ENCODE measurements at places on chromosomes 2 and 18.

GRCh38 chr2:177432703-177433102, 40.1 kb downstream of the AGPS start:
- DNase-seq, result no peak

DNA sequence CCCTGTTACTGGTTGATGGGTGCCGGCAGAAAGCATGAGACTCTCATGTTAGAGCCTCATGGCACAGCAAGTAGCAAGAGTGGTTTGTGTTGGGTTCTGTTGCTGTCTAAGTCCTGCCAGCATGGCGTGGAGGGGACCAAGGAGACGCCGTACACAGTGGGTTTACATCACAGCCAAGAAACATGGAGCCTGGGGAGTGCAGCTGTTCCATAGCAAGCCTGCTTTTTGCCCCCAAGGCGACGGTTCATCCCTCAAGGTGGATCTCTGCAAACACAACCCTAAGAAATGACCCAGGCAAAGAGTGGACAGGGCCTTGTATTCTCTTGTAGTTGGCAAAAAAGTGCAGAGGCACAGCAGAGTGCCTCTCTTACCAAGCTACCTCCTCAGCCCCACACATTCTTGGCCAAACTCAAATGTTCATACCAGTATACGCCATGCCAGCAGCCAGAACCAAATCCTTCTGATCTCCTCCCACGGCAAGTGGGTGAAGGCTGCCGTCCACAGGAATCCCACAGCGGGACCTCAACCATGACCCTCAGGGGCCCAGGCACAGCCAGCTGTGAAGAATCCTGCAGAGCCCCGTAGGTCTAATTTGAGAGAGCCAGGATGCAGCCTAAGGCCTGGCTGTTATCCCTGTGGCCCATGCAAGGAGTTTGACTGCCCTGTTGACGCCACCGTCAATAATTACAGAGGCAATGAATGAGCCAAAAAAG, 19.0 kb downstream of the SNED1 start:
- DNase-seq, result no peak

GRCh38 chr2:9704600-9704999, 73.8 kb upstream of the YWHAQ start:
- no peak for DNase-seq

DNA sequence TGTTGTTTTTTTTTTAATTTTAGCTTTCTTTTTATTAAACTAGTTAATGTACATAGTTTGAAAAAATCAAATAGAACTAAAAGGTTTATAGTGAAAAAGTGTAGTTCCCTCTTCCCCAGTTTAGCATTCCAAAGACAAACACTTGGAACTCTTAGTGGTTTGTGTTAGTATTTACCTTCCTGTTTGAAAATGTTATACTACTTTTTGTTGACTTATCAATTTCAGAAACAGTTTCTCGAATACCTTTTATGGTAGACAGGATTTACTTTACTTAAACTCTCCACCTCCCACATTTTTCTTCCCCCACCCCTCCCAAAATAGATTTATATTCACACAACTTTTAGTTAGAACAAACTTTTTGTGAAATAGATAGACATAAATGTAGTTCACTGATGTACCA, 26.7 kb downstream of the PLEKHA3 start:
- no peak for DNase-seq

GRCh38 chr2:144414324-144414845, 105.5 kb downstream of the ZEB2 start:
- DNase-seq, result no peak

- DNase-seq, result no peak
Measured at GRCh38 chr2:221616561-221616960, 44.5 kb upstream of the EPHA4 start.

DNA sequence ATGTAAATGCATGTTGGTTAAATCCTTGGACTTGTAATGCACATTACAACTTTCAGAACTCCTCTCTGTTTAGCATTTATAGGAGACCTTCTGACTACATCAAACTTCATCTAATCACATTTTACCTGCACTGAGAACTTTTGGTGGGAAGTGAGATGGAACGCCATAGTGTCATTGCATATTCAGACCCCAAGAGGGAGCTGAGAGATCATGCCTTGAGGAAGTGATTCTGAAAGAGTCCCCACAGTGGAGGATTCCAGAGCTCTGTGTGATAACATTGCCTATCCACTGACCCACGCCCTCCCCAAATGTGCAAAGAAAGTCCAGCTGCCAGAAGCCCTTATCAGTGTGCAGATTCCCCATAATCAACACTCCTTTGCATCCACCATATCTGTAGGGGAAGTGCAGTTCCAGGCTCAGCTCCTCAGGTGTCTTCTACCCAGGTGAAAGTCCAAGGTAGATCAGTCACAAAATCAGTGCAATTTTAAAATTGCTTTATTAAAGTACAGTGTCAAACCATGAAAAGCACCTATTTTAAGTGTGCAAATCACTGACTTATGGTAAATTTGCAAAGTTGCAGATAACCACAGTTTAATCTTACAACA, 212.4 kb downstream of the RPIA start:
- no peak for DNase-seq

GRCh38 chr2:138201286-138201685, 237.0 kb downstream of the HNMT start:
- no peak for DNase-seq

DNA sequence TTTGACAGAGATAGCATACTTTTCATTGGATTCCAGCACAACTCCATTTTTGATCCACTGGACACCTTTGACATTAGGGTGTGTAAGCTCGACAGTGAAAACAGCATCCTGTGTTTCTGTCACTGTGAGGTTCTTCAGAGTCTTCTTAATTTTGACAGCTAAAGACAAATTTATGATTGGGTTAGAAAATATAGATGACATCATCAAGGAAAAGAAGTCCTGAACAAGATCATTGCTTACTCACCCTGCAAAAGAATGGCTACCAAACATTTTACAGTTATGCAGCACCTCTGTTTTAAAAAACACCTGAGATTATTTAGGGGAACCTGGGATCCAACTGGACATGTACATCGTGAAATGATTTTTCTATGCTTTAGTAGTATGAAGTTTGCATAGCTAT, 36.7 kb downstream of the TTN start:
- no peak for DNase-seq

DNA sequence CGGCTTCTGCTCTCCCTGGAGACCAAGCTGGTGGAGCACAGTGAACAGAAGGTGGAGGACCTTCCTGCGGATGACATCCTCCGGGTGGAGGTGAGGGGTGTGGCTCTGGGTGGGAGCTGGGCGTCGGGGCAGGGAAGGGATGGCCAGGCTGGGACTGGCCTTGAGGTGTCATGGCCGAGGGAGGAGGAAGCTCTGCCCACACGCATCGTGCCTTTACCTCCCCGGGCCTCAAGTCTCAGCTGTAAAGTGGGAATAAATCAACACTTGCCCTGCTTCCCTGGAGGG, 98.2 kb downstream of the DYSF start:
- no peak for DNase-seq

DNA sequence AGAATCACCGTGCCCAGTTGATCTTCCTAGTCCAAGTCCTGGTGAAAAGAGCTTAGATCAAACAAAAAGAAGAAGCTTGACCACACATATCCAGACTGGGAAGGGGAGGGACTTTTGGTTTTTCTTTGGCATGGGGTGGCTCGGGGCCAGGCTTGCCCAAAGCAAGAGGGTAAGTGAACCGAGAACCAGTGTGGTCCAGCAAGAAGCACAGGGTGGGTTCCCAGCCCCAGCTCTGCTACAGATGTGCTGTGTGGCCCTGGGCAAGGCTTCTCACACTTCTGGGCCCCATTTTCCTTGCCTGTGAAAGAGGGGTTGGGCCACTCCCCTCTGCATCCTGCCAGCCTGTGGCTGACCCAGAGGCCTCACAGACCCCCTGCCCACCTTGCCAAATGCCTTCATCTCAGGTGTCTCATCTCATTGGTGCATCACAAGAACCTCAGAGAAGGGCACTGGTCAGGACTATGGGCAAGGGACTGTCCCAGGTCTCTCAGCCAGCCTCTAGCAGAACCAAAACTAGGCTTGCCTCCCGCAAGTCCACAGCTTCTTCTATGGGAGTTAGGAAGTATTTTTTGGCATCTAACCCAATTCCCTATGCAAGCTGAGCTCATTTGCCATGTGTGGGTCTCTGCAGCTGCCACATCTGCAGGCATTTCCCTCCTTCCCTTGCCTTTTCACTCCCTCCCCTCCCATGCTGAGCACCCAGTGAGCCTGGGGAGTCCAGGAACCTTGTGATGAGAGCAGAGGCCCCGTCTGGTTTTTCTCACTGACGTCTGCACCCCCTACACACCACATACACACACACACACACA, 6.9 kb downstream of the ATP6V1B1 start:
- no peak for DNase-seq

GRCh38 chr18:331221-331821, 63.5 kb upstream of the THOC1 start:
- no peak for DNase-seq

DNA sequence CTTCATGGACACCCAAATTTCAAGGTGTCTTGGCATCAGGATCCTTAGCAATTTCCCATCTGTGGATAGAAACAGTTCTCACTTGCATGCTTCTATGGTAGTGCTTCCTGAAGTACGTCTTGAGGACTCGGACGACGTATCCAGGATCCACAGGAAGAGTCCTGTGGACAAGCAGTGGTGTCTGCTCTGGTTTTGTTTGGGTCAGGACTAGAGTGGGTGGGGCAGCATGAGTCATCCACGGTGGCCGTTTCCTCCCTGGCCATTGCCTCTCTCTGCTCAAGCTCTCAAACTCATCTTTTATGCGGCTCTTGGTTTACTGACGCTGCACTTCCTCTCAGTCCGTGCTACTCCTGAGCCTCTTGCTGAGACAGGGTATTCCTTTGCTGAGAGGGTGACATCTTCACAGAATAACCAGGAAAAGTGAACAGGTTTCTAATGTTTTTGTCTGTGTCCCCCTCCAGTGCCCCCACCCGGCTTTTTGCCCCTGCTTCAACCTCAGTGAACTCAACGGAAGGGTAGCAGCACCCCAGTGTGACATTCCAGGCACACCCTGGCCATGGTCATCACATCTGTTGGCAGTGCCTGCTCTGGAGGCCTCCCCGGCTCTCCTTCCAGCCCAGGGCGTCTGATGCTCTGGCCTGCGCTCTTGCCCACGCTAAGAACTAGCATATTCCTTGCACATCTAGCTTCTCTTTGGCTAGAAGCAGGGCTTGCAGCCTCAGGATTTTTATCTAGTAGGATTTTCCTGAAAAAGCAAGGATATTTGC, 62.2 kb downstream of the ARMC9 start:
- no peak for DNase-seq

- DNase-seq, result no peak
Measured at GRCh38 chr2:30393510-30393909, 53.5 kb upstream of the LCLAT1 start.

- DNase-seq, result no peak
Measured at GRCh38 chr2:16224298-16225045, 284.1 kb downstream of the MYCN start.

DNA sequence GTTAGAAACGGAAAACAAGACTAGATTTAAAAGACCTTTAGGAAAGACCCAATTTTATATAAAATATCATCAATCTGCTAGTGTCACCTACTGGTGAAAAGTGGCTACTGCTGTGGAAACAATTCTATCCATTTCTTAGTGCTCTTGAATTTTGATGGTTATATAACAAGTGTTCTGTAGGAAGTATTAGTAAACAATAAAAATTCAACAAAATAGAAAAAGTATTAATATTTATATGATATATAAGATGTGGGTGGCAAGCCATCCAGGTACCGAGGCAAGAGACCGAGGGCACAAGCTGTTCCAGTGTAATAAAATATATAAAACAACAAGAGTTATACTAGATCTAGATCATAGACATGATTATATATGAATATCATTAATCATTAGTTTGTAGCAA, 6.2 kb upstream of the TMEM87B start:
- DNase-seq, result no peak

- no peak for DNase-seq
Measured at GRCh38 chr2:147430408-147430807, 414.4 kb upstream of the ACVR2A start.

DNA sequence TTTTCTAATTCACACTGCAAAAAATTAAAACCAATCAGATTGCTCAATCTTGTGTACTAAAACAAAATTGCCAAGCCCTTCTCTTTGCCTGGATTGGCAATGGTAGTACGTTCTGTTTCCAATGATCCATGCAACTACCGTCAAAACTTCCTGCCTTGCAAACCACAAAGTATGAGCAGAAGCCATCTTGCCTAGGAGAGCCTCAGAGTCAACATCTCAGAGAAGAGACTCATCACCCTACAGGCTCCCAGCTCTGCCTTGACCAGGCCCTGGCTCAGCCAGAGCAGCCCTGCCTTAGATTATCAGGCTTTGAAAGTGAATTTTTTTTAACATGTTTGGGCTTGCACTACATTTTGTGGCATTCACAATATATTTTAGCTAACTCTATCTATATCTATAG, 574.1 kb downstream of the SATB2 start:
- DNase-seq, result no peak

DNA sequence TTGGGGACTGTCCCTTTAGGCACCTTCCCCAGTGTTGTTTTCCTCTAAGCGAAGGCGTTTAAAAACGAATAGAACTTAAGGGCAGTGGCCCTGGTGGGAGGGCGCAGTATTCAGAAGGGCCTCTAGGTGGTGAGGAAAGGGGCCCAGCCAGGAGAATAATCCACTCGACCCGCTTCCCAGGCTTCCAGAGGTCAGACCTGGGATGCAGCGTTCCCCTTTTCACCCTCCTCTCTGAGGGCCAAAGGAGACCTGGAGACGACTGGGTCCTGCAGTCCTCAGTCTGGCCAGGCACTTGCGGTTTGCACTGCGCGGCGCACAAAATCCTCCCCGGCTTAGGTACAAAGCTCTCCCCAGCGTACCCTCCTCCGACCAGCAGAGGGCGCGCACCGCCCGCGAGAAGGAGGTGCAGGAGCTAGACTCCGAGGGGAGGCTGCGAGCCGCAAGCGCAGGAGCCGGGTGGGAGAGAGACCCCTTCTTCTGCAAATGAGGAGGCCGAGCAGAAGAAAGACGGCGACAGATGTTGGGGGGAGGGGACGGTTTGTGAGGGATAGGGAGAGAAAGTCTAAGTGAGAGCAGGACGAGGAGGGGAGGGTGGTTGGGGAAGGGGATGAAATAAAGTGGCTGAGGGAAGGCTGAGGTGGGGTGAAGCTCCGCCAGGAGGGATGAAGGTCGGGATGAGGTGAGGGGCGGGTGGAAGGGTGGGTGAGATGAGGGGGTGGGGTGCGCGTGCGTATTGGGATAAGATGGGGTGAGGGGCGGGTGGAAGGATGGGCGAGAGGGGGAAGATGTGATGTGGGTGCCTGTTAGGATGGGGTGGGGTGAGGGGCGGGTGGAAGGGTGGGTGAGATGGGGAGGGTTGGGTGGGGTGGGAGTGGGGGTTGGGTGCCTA, 4.9 kb downstream of the FEV start:
- peak; percentile 74 for DNase-seq

- no peak for DNase-seq
Measured at GRCh38 chr2:138960191-138960590, 180.0 kb upstream of the NXPH2 start.

DNA sequence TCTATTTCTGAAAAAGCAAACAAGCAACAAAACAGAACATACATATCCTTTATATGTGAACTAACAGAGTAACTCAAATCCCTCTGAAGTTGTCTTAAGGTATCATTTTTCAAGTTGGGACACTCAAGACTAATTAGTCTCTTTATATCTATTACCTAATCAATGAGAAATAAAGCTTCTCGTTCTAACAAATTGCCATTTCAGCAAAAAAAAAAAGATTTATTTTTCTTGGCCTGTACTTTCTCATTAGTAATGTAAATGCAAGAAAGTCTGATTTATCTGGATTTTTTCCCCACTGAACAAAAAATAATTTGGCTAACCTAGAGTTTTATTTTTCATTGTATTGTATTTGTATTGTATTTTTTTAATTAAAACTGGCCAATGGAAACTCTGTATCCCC, 176.1 kb upstream of the NOL4 start:
- DNase-seq, result no peak

- no peak for DNase-seq
Measured at GRCh38 chr2:142585785-142586184, 291.7 kb upstream of the KYNU start.

All from stimulated activated CD8-positive, alpha-beta memory T cell treated with anti-CD3 and anti-CD28 coated beads, Interleukin-15, amount 100 ng/mL, for 1 hour (primary cell).